ENCODE measurements at places on chromosomes 6 and 20.

- DNase-seq, result no peak
Measured at GRCh38 chr20:8480597-8480996, 348.5 kb downstream of the PLCB1 start.

- DNase-seq, result no peak
Measured at GRCh38 chr6:159687341-159687740, 5.7 kb downstream of the SOD2 start.

GRCh38 chr20:9021216-9021615, 47.7 kb upstream of the PLCB4 start:
- no peak for DNase-seq

DNA sequence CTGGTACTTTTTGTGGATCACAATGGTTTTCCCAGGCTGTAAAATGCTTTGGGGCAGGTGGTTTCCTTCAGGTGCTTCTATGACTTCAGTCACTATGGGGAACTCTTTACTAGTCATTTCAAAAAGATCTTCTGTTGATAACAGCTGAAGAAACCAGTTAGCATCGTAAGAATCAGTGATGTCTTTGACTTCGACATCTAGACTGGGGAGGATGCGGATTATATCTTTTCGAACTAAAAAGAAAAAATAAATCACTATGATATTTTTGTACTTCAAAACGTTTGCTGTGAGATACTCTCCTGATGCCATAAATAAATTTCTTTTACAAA, 87.2 kb downstream of the THEMIS start:
- no peak for DNase-seq

DNA sequence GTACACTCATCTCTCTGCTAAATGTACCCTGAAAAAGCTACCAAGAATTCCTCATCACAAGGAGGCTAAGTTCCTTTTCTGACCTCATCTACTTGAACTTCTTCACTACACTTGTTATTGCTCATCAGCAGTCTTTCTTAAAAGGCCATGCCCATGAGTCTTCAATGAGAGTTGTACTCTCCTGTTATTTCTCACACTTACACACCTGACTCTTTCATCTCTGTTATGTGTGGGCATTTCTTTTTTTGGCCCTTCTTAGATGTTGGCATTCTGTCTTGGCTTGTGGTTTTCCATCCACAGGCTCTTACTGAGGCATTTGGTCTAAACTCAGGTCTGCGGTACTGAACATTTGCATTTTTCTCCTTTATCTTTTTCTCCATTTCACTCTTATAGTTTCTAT, 10.7 kb upstream of the SLC17A1 start:
- DNase-seq, result no peak

GRCh38 chr6:144893680-144894151, 608.6 kb downstream of the UTRN start:
- DNase-seq, result no peak

DNA sequence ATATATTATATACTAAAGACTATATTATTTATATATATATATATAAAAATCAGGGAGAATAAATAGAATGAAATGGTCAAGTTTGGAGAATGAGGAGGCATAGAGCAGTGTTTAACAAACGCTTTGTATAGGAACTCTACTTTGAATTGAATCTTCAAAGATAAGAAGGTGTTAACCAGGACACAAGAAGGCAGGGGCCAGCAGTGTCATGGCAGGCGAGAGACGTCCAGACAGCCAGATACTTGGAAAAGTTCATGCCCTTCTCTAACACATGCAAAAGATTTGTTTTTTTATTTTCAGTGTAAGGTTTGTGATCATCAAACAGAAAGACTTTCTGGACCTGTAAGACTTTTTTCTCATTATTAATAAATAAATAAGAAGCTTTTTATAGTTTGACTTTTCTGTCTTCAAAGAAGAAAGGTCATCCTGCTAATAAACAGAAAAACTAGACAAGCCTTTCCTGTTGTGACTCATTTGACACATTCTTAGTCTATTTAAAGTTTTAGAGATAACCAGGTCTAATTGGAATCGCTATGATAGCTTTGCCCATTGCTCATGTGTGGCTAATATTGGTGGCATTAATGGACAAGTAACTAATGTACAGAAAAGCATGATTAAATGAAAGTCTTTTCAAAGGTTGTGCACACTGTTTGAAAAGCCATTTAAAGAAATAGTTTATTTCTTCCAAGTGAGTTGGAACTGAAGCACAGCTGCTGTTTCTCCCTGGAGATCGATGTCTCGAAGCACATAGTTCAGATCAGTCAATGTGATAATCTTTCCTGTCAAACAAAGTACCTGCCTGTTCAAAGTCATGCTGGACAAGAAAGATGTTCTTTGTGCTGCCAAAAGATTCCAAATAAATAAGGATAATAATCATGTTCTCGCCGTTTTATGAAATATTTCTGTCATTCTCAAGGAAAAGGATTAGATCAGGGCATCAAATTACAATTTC, 420.4 kb upstream of the OPRM1 start:
- DNase-seq, result no peak

DNA sequence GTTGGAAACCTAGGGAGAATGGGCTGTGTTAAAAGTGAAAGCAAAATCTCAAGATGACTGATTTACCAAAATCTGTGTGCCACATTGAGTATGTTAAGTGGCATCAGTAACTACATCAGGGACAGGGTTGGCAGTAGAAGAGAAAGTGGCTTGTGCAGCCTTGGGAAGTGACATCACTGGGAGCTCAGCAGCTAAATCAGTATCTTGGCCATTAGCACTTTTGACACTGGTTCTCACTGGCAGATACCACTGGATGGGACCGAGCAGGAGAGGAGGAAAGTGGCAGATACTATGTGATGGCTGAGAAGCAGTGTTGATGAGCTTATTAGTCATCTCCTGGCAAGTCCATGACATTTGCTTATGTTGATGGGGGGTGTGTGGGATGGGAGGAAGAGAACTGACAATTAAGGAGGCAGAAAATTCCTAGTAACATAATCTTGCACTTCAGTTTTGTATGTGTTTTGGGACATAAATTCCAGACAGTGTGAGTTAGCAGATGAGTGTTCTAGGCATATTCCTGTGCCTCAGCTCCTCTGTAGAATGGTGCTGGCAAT, 322.2 kb downstream of the SOX4 start:
- DNase-seq, result no peak

GRCh38 chr6:149964308-149965193, 808 bp downstream of the ULBP1 start:
- no peak for DNase-seq

DNA sequence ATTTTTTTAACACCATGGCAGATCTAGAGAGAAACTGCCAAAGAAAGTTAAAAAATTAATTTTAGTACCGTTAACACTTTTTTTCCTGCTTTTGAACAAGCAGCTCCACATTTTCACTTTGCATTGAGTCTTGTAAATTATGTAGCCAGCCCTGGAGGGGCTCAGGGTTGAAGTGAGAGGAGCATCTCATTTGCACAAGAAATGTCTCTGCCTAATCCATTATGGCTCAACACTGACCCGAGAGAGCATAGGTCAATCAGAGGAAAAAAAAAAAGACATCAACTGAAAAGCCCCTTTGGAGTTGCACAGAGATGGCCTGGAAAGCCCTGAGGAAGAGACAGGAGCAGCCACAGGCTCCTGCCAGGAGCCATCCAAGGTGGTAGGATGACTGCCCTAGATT, 4.3 kb upstream of the SLPI start:
- DNase-seq, result no peak

- no peak for DNase-seq
Measured at GRCh38 chr6:43740961-43741764, 28.8 kb upstream of the VEGFA start.

GRCh38 chr6:39884696-39885095, 49.6 kb downstream of the MOCS1 start:
- DNase-seq, result no peak

GRCh38 chr6:138527411-138528088, 28.3 kb upstream of the NHSL1 start:
- no peak for DNase-seq

DNA sequence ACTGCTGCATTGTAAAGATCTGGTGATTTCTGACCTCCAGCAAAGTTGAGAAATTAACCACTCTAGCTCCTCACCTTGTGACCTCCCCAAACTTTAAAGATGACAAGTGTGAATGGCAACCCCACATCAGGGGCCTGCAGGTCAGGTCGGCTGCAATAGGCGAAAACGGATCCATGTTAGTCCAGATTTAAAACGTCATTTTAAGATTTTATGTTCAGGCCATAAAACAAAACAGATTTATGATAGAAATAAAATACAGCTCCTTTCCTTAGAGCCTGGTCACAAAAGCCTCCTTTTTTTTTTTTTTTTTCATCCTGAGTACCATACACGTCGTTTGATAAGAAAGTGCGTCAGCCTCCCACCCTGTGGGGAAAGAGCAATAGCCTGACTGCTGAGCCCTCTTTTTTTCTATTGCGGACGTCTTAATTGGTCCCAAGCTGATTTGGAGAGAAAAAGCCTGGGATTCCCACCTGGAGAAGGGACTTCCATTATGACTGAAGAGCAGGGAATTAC, 519.2 kb upstream of the NOX3 start:
- no peak for DNase-seq

GRCh38 chr6:90295854-90296340, 746 bp downstream of the BACH2 start:
- DNase-seq, result peak; percentile 60

DNA sequence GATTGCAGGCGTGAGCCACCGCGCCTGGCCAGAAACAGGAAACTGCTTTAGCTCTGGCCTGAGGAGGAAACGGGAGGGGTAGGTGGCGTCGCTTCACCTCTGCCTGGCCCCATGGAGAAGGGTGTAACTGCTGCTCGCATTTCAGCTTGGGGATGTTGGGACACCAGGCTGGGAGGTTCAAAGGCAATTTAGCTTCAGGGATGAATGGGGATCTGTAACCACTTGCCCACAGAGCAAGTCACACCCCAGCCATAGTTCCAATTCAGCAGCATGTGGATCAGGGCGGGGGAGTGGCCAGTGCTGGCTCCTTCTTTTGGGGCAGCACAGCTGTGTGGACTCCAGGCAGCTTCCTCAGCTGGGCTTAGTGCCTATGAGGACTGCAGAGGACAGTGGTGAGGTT, 34.8 kb upstream of the NUP153 start:
- DNase-seq, result no peak

GRCh38 chr6:167952512-167952859, 45.0 kb upstream of the KIF25 start:
- no peak for DNase-seq

DNA sequence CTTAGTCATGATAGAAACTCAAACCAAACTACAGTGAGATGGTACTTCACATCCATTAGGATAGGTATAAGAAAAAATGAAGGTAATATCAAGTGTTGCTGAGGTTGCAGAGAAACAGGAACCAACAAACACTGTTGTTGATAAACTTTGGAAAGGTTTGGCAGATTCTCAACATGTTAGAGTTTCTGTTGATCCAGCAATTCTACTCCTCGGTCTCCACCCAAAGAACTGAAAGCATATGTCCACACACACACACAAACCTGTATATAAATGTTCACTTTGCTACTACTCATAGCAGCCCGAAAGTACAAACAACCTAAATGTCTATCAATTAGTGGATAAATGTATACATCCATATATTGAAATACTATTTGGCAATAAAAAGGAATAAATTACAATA, 128.3 kb upstream of the CARMIL1 start:
- no peak for DNase-seq

GRCh38 chr6:159978291-159979135, 9.6 kb downstream of the IGF2R start:
- DNase-seq, result no peak

- DNase-seq, result peak; percentile 39
Measured at GRCh38 chr6:108737594-108738546, 110.4 kb upstream of the ARMC2 start.

- DNase-seq, result no peak
Measured at GRCh38 chr20:12051206-12052163, 133.8 kb downstream of the BTBD3 start.

DNA sequence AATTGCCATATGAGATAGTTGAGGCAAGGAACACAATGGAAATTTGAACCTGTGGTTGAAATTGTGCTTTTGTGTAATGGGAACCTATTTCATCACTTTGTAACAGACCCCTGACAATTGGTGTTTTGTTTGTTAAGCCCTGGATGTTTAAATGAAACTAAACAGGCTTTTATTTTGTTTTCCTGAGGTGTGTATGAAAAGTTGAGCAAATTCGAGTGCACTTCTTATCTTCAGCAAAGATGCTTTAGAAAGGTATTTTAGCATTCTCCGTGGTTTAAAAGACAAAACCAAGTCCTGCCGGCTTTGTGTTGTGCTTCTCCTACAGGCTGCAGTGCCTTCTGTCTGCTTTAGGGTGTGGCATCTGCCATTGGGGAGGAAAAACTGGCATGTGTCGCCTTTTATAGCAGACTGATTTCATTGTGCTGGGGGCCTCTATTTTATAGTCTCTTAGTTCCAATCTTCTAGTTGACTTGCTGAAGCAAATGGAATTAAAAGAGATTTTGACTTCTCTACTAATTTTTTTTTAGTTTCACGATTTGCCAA, 2.2 kb upstream of the ARID1B start:
- no peak for DNase-seq

GRCh38 chr20:57934913-57935312, 225.1 kb upstream of the PMEPA1 start:
- DNase-seq, result no peak

- no peak for DNase-seq
Measured at GRCh38 chr6:43948527-43949485, 178.4 kb downstream of the MRPL14 start.

DNA sequence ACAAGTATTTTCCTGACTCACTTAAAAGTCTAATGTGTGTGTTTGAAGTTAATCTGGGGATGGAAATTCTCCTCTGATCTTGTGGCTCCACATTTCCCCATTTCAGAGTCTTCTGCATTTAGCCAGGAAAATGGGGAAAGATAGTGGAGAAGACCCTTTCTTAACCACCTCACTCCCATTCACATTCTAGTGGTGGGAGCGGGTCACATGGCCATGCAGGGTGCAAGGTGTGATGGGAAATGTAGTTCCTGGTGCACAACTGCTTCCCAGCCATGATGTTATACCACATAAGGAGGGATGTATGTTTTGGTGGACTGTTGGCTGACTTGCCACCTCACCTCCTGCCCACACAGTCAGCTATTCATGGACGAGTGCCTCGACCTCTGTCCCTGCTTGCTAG, 61.8 kb downstream of the BANF2 start:
- peak; percentile 60 for DNase-seq

DNA sequence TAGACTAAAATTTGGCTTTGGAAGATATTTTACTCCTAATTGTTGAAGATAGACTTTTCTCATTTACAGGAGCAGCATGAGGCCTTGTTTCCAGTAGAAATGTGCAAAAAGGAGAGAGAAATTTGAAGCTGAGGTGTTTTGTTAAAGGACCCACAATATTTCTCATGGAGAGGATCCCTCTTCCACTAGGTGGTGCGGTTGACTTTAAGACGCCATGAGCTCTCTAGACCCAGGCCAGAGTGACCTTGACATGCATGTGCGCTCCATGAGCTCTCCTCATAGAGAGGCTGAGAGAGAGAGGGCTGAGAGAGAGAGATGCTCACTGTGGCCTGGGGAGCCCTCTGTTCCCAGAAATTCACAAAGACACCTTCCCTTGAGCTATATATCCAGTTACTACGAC, 861.2 kb upstream of the EYS start:
- no peak for DNase-seq

DNA sequence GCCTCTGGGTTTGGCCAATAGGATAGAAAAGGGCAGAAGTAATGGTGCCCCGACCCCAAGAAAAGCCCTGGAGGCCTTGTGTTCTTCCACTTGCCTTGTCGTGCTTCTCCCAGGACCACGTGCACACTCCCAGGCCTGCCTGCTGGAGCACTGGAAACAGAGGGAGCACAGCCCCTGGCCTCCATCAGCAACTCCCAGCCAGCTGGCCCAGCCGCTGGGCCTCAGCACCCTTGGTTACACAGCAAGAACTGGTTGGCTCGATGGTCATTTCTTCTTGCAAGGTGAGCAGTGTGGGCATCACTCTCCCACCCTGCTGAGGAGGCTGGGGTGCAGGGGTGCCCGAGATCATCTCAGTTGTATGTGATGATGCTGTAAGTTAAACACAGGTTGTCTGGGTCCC, 69.2 kb upstream of the CST7 start:
- DNase-seq, result no peak

All from 8988T (cell line).